Epithelial cell of prostate (primary cell): ENCODE measurements at places on chromosomes 1 and 21.

DNA sequence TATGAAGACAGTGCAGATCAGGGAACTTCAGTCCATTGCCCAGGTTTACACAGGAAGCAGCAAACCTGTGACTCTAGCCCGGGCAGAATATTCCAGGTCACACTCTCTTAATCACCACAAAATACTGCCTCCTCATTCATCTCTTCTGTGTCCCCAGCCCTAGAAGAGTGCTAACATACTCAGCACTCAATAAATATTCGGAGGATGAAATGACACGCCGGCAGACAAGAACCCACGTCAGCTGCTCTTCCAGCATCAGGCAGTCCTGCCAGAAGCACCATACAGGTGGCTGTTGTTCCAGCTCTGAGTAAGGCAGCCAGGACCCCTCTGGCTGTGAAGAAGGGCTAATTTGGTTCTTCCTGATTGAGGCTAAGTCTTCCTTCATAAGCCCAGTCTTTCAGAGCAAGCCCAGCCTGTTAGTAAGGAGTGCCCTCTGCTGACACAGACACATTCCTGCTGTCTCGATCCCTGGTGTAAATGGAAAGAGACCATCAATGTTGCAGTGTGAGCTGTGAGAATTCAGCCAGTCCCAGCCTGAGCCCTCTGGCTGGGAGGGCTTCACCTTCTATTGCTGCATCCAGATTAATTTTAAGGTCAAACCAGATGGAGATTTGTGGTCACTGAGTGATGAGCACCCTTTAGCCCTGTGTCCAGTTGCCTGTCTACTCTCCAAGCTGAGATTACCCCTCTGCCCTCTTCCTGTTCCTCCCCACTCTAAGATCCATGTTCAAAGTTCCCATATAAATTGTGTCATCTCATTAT lies 45.0 kb upstream of the KIRREL1 start:
- DNase-seq = no peak

DNA sequence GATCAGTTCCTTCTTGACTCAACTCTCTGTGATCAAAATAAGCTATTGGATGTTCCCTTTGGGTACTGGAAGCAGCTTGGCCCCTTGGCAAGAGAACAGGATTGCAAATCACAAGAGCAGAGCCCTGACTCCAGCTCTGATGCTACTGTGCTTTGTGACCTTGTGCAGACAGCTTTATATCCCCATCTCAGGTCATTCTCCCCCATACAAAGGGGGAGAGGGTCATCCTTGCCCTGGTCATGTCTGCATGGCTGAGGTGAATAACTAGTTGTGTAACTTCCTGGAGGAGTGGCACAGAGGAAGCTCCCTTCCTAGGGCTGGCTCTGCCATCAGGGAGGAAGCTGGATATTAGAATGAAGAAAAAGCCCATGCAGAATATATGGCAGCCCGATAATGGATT lies 142.9 kb downstream of the DHRS3 start:
- DNase-seq = no peak

GRCh38 chr1:82644186-82644915 lies 843.6 kb downstream of the ADGRL2 start:
- no peak for DNase-seq

- DNase-seq = peak; percentile 8
Measured at GRCh38 chr1:182781841-182782586, 7.6 kb upstream of the NPL start.

DNA sequence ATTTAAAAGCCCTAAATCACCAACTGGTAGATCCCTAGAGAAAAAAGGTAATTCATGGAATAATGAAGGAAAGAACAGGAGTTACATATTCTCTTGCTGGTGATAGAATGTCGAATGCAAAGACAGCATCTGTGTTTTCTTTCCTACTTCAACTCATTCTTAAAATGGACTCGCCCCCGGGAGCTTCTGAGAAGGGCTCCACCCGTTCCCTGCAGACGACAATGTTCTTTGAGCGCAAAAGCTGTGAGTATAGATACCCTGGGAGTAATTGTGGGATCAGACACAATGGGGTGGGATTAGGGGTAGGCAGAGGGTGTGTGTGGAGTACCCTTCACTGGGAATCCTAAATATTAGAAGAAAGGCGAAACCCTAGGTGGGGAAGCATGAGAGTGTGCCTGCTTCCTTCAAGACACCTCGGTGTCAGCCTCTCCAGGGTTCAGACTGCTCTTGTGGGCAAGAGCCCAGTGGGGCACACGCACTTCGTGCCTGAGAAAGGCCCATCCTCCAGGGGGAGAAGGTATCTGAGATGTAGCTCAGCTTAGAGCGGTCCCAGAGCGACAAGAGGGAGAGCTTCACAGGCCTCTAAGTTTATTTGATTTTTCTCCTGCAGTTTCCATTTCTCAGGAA lies 123.3 kb upstream of the DPYD start:
- DNase-seq = no peak
